ENCODE measurements at places on chromosomes 7 and 10.

GRCh38 chr10:104433669-104434068, 80.0 kb downstream of the CFAP58 start:
- DNase-seq = no peak

GRCh38 chr10:103736044-103736443, 119.3 kb downstream of the SH3PXD2A start:
- DNase-seq = no peak

- DNase-seq = no peak
Observed at GRCh38 chr7:8060241-8060640, 91.6 kb downstream of the GLCCI1 start.

DNA sequence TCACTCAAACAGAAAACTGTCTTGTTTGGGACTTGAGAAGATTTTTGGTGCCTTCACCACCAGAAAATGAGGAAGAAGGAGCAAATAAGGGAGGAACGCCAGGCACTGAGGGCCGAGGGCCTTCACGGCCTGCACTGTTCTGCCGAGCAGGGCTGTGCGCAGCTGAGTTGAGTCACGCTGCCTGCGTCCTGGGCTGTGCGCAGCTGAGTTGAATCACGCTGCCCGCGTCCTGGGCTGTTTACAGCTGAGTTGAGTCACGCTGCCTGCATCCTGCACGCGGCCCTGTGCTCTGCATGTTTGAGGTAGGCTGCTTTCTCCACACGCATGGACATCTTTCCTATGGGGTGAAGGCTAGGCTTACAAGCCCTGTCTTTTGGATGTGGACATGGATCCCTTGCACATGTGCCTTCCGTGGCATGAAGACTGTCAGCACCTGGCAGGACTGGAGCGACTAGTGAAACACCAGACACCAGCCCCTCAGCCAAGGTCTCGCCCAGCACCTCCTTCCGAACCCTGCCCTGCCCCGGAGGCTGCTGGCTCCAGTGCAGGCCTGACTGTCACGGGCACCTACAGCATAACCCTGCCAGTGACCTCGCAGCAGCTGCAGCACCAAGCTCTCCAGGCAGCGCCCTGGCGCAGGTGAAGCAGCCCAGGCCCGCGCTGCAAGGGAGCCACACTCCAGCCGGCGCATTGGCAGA, 96.7 kb downstream of the HTR5A start:
- peak; percentile 78 for DNase-seq

GRCh38 chr10:101157756-101158458, 26.8 kb downstream of the TLX1 start:
- no peak for DNase-seq
